ENCODE measurements at places on chromosomes 13 and 19. TPM values are rescaled to one million over a fixed set of nuclear protein-coding genes. Genes with fewer than 3 reads are reported as not detected.

GRCh38 chr19:10981252-10981895, 20.5 kb downstream of the SMARCA4 start:
- no peak for DNase-seq

DNA sequence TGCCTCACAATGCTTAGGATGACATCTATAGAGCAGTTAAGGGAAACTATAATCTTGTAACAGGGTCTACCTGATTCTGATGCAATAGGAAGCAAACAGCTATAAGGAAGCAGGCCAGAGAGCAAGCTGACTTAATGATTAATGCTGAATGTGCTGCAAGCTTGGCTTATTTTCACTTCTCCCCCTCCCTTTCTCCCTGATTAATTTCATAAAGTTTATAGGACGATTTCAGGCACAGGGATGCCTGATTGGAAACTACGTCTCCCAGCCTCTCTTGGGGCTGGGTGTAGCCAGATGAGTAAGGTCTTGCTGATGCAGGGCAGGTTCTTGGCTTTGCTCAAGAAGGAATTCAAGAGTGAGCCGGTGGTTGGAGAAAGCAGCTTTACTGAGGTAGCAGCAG, 82.8 kb upstream of the MRI1 start:
- DNase-seq = peak; percentile 35

DNA sequence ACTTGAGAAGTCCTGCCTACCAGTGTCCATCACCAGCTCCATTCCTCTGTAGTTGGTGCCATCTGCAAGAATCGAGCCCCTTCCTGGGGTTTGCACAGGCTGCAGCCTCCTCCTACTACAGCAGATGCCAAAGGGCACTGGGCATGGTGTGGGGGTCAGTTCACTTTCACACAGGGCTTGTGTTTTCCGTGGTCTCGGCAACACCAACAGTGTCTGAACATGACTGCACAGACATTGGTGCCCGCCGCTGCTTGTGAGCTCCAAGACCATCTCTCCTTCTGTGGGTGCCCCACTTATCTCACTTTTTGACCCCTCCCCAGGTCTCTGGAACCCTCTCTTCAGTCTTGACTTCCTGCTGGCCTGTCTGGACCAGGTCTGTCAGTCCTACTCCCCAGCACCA, 15.2 kb downstream of the ZNF446 start:
- no peak for DNase-seq

DNA sequence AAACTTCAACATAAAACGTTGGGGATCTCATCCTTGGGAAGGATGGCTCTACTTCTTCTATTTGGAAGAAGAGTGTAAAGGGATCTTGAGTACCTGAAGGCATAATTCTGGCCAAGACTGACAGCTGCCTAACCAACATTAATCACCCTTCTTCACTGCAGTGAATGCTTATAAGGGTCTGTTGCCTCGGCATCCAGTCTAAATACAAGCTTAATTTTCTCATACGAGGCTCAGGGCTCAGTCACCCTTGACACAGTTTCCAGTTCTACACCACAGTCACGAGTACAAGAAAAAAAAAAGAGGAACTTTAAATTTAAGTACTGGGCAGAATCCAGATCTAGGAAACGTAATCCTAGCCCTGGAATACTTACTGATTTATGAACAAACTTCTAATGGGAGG, 9.0 kb downstream of the FPR3 start:
- DNase-seq = no peak

Gene PGLYRP2
- total RNA-seq = not detected

Gene CDX2
- total RNA-seq = not detected

Gene RGL3
- 100 TPM for total RNA-seq

Gene CEACAM20
- total RNA-seq = not detected

Measured in PC-9 (cell line).